Upper lobe of left lung (tissue), 6 donors: ENCODE measurements at places on chromosomes 3 and 15. TPM values are rescaled to one million over a fixed set of nuclear protein-coding genes. Genes with fewer than 3 reads are reported as not detected.
A peak's percentile ranks its signal among the peaks of the same experiment; 100 is the strongest.

GRCh38 chr15:94075349-94075748 is 156.0 kb upstream of the MCTP2 start:
- H3K4me1 ChIP-seq = no peaks in the 10 kb centered on the region
- H3K4me3 ChIP-seq = no peak overlapping the region
- no peak for DNase-seq
- H3K27ac ChIP-seq = no peak overlapping the region
- H3K36me3 ChIP-seq = no peaks in the 10 kb centered on the region
- H3K27me3 ChIP-seq = no peaks in the 10 kb centered on the region

DNA sequence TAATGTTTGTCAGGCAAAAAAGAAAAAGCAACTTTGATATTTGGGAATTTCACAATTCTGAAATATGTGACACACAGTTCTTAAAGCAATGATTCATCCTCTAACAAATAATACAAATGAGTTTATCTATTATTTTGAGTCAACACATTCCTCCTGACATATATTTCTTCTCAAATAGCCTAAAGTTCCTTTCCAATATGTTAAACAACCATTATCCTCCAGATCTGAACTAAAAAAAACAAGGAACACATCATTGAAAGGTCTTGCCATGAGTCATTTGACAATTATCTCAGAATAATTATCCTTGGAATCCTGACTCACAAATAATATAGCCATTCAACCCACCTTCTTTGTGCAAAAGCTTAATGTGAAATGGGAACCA is 208.7 kb upstream of the CDIN1 start:
- no peaks in the 10 kb centered on the region for H3K27me3 ChIP-seq
- no peak overlapping the region for H3K4me3 ChIP-seq
- no peaks in the 10 kb centered on the region for H3K36me3 ChIP-seq
- H3K27ac ChIP-seq = no peak overlapping the region
- no peaks in the 10 kb centered on the region for H3K4me1 ChIP-seq
- DNase-seq = no peak

DNA sequence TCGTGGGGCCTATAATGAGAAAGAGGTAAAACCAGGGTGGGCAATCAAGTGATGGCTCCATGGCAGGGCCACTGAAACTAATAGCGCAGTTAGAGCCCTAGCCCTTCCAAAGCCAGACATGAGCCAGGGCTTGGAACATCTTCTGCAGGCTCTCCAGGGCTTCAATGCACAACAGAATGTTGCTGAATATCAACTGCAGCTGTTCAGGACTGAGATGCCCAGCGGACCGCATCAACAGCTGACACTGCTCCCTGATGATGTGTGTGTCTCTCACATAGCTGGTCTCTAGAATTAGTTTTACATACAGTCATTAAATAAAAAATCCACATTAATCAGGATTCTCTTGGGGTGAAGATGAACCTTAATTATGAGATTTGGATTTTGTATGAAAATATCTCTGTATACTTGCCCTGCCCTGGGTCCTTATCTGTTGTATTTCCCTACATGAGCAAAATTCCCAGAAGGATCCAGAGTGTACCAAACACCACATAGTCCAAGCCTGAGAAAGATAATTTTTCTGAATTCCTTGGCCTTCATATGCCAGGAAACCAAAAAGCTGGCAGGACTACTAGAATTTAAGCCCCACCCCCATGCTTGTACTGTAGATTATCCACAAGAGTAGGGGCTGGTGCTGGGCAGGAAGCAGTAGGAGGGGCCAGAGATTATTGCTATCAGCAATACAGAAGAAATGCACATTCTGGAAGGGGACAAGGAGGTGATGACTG is 7.7 kb upstream of the GOLGB1 start:
- no peaks in the 10 kb centered on the region for H3K4me1 ChIP-seq
- no peaks in the 10 kb centered on the region for H3K36me3 ChIP-seq
- no peak overlapping the region for H3K27ac ChIP-seq
- no peaks in the 10 kb centered on the region for H3K27me3 ChIP-seq
- no peak overlapping the region for H3K4me3 ChIP-seq

DNA sequence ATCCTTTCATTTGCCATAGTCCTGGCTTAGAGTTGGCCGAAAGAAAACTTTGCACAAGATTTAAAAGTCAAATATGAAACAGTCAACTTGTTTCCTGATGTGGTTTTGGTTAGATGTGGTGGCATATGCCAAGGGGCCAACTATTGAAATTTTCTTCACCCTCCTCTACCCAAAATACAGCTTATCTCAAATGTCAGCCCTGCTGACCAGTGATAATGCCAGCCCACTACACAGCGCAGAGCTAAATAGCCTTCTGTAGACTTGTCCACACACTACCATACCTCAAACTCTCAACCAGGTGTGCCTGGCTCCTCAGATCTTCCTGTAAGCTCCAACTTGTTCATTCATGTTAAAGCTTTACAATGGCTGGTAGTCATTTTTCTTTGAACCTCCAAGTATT is 368.5 kb upstream of the STAC start:
- DNase-seq = no peak
- H3K27ac ChIP-seq = no peak overlapping the region
- no peak overlapping the region for H3K4me3 ChIP-seq
- H3K27me3 ChIP-seq = no peaks in the 10 kb centered on the region
- no peaks in the 10 kb centered on the region for H3K36me3 ChIP-seq
- no peaks in the 10 kb centered on the region for H3K4me1 ChIP-seq

GRCh38 chr3:132549890-132550578 is 47.0 kb upstream of the ACKR4 start:
- no peak overlapping the region for H3K4me3 ChIP-seq
- H3K27ac ChIP-seq = no peak overlapping the region
- DNase-seq = no peak

GRCh38 chr3:141684758-141685157 is 53.3 kb upstream of the RNF7 start:
- no peak for DNase-seq
- H3K27ac ChIP-seq = no peak overlapping the region
- no peaks in the 10 kb centered on the region for H3K27me3 ChIP-seq

DNA sequence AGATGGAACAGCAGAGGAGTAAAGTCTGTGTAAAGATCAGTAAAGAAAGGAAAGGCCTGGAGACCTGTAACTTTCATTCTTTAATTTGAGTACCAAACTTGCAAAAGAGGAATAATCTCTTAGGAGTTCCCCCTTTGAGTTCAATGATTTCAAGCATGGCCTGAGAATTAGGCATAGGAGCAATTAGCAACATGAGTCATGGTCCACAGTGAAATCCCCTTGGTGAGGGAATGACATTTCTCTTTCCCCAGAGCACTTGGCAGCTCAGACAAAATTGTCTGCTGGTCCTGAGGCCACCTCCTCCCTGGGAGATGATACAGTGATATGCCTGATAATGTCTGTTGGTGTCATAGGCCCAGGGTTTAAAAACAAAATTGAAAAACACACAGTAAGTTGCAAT is 81.4 kb upstream of the CRBN start:
- no peak for DNase-seq
- no peaks in the 10 kb centered on the region for H3K36me3 ChIP-seq
- H3K27ac ChIP-seq = no peak overlapping the region
- no peak overlapping the region for H3K4me3 ChIP-seq
- no peaks in the 10 kb centered on the region for H3K4me1 ChIP-seq

DNA sequence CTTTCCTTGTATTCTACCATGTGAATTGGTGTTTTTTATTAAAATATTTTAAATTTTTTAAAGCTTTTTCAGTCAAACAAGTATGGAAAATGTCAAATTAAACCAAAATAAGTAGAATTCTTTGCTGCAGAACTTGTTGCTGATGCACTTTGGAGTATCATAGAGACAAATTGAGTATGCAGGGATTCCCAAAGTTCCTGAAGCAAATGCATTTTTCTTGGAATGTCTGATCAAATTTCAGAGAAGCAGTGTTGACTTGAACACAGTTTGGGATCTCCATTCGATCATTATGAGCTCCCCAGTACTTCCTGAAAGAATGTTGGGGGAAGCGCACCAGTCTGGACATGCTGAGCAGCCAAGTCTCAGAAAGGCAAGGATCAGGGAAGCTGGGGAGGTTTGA is 517.8 kb upstream of the CFAP20DC start:
- no peaks in the 10 kb centered on the region for H3K36me3 ChIP-seq
- DNase-seq = no peak
- H3K27me3 ChIP-seq = no peaks in the 10 kb centered on the region
- H3K27ac ChIP-seq = no peak overlapping the region
- no peaks in the 10 kb centered on the region for H3K4me1 ChIP-seq
- no peak overlapping the region for H3K4me3 ChIP-seq

DNA sequence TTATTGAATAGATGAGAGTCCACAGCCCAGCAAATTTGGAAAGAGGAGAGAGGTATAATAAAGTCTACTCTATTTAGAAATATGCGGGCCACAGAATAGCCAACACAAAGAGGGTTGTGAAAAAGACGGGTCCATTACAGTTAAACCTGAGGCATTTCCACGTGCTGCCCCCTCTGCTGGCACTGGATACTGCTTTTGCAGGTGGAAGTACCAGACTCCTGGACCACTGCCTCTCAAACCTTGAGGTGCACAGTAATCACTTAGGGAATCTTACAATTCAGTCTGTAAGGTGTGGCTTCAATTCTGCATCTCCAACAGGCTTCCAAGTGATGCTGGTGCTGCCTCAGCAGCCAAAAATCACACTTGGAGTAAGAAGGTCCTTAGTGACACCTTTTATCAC is 3.0 kb upstream of the TFDP2 start:
- H3K27ac ChIP-seq = no peak overlapping the region
- DNase-seq = no peak
- H3K4me1 ChIP-seq = peaks cover 13% of the 10 kb centered on the region
- H3K4me3 ChIP-seq = no peak overlapping the region
- H3K36me3 ChIP-seq = no peaks in the 10 kb centered on the region

GRCh38 chr3:189519458-189519857 is 111.7 kb upstream of the TP63 start:
- no peak overlapping the region for H3K4me3 ChIP-seq
- H3K36me3 ChIP-seq = no peaks in the 10 kb centered on the region
- no peaks in the 10 kb centered on the region for H3K27me3 ChIP-seq
- H3K4me1 ChIP-seq = no peaks in the 10 kb centered on the region
- no peak for DNase-seq

GRCh38 chr3:177934001-177934891 is 602.0 kb upstream of the KCNMB2 start:
- no peaks in the 10 kb centered on the region for H3K36me3 ChIP-seq
- no peak overlapping the region for H3K4me3 ChIP-seq
- H3K27me3 ChIP-seq = no peaks in the 10 kb centered on the region
- H3K27ac ChIP-seq = no peak overlapping the region
- no peaks in the 10 kb centered on the region for H3K4me1 ChIP-seq

DNA sequence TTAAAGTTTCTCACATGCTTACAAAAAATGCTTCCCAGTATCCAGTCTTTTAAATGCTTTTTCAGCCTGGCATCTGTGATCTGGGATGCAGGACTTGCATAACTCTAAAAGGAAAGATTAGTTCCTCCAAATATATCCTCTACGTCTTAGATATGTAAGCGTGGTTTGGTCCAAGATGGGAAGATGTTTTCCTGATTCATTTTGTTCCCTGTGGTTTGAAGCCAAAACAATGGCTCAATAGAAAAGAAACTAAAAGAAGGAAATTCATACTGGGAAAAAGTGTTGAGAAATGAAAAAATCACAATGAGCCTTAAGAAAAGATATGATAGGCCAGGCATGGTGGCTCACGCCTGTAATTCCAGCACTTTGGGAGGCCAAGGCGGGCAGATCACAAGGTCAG is 1002.8 kb downstream of the NAALADL2 start:
- H3K27ac ChIP-seq = no peak overlapping the region
- H3K36me3 ChIP-seq = no peaks in the 10 kb centered on the region
- no peaks in the 10 kb centered on the region for H3K4me1 ChIP-seq
- H3K27me3 ChIP-seq = no peaks in the 10 kb centered on the region
- no peak overlapping the region for H3K4me3 ChIP-seq

DNA sequence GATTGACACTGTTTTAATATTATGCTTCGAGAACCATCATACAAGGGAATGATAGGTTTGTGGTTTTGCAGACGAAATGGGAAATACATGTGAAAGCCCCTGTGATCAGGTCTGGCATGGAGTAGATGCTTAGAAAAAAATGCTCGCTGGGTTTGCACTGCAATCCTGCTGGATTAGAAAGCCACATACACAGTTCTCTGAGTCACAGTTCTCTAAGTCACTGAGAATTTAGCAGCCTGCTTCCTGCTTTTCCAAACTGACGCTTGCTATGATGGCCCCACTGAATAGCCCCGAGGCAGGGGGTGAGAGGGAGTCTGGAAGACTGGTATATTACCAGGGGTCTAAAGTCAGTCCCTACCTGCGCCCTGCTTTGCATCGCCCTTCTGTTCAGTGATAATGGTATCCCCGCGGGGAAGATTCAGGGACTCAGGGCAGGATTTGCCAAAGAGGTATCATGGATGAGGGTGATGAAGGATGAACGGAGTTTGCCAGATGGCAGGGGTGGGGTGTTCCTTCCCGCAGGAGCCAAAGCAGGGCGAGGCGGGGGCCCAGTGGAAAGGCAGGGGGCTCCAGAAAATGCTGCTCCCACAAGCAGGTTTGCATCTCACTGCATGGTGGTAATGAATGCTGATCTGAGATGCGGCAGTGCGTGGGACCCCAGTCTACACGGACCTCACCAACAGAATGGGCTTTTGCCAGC is 82.3 kb downstream of the IQSEC1 start:
- H3K36me3 ChIP-seq = no peaks in the 10 kb centered on the region
- DNase-seq = no peak
- H3K27ac ChIP-seq = no peak overlapping the region
- H3K4me3 ChIP-seq = no peak overlapping the region
- peaks cover 9% of the 10 kb centered on the region for H3K4me1 ChIP-seq

- no peak overlapping the region for H3K4me3 ChIP-seq
- H3K27ac ChIP-seq = peak overlapping the region; percentile 8
- H3K4me1 ChIP-seq = peaks cover 22% of the 10 kb centered on the region
Observed at GRCh38 chr15:48415036-48415886, 84.0 kb downstream of the DUT start.

DNA sequence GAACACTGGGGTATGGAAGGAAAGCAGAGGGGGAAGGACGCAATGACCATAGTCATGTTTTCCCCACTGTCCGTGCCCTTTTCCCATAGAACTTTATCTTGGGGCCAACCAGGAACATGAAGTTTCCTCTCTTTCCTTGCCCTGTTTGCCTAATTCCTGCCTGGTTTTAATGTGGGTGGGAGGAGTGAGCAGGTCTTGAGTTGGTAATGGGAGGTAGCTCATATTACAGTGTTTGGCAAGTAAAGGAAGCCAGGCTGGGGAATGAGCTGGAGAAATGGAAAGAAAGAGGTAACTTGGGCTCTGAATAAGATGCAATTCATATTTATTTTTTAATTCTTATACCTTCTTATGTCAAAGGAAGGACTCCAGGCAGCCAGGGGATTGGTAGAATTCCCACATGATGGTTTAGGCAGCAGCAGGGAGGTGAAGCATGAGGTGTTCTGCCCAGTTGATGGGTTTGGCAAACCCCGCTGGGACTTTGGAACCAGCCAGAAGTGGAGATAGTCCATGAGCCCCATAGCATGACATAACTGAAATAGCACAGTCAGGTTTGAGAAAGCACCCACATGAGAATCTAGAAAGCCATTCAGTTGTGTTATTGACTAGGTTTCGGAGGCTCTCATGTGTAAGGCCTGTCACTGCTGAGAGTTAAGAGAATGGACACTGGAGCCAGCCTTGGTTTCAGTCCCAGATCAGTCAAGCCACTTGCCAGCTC is 60.0 kb downstream of the CCK start:
- no peaks in the 10 kb centered on the region for H3K4me1 ChIP-seq
- no peaks in the 10 kb centered on the region for H3K27me3 ChIP-seq
- H3K27ac ChIP-seq = no peak overlapping the region
- no peak overlapping the region for H3K4me3 ChIP-seq

OR5K2 gene
- total RNA-seq = not detected

GHSR gene
- not detected for total RNA-seq

SLCO2A1 gene
- total RNA-seq = 135 TPM

GDPGP1 gene
- 9.7 TPM for total RNA-seq

ARL6 gene
- 10.5 TPM for total RNA-seq

SLC9A9 gene
- total RNA-seq = 4.2 TPM

RBMS3 gene
- total RNA-seq = 54.1 TPM

TGM4 gene
- not detected for total RNA-seq
